ENCODE measurements at places on chromosomes 12 and 14.

DNA sequence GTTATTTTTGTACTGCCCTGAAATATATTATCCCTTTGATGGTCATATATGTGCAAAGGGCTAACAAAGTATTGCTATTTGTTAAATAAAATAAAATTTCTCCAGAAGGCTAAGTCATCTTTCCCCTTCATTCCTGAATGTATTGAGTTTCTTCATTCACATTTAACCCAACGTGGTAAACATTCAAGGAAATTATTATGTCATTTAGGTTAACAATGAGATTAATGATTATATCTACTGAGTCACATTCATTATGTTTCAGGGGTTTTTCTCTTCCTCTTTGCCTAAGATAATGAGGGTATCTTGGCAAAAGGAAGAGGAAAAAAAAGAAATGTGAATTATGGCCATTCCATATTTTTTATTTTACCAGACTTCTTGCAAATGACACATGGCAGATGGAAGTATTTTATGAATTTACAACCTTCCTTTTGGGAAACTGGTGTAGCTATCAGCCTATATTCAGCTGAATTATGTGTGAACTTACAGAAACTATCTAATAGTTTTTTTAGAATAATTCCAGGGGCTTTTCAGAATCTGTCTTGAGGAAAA lies 27.2 kb downstream of the TSPAN8 start:
- no peak for DNase-seq

DNA sequence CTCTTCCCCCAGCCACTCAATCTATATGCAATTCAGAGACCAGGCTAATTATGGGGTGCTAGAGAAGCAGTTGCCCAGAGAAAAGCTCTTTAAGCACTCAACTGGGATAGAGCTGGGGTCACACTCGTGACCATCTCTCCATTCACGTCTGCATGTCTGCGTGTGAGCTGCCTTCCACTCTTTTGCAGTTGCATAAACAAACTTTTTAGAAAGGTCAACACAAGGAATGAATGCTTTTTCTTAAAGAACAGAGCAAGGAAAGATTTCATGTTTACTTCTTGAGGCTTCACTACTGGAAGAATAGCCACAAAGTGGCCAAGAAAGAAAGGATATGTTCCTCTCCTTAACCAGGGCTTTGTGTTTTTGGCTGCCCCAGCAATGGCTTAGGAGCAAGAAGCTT lies 151.1 kb downstream of the SAMD4A start:
- DNase-seq, result no peak

DNA sequence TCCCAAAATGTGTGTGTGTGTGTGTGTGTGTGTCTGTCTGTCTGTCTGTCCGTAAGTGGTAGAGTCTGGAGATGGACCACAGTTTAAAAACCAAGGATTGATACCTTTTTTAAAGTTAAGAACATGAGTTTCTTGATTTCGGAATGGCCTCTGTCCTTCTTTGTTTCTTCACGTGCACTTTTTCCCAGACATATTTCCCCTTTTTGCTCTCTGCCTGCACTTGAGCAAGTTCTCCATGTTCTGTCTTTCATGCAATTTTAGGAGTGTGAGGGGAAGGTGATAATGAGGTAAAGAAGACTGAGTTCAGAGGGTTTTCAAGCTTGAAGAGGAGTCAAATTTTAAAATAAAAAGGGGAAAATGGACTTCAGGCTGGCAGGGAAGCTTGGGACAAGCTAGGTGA lies 12.7 kb downstream of the OLR1 start:
- DNase-seq, result no peak

DNA sequence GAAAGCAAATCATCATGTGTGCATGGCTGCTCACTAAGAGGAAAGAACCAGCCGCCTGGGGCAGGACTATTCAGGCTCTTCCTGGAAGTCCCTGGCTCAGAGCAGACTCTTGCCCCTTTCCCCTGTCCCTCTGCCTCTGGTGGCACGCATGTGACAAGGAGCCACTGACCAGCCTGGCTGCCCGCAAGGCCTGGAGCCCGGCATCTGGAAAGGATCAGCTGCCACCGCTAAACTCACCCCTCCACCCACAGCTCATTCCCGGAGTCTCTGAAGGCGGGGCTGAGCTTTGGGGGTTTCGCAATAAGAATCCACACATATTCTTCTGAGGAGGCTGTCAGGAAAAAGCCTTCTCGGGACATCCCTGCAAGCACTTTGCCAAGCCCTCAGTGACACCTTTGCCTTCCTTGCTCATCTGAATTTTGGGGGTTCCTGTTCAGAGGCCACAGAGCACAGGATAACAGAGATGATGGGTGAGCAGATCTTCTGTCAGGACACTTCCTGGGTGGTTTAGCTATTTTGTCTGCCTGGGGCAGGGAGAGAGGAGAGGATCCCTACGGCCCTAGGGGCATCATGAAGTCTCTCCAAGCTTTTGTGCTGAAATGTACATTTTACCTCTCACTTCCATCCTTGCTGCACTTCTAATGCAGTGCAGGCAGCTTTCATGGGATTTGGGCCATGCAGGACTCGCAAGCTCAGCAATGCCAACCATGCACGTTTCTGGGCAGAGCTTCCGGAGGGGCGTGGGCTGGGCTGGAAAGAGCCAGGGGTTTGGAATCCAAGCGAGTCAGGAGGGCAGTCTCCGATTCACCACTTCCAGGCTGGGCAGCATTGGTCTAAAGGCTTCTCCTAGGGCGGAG lies 124.8 kb upstream of the MAP1LC3B2 start:
- DNase-seq, result no peak

DNA sequence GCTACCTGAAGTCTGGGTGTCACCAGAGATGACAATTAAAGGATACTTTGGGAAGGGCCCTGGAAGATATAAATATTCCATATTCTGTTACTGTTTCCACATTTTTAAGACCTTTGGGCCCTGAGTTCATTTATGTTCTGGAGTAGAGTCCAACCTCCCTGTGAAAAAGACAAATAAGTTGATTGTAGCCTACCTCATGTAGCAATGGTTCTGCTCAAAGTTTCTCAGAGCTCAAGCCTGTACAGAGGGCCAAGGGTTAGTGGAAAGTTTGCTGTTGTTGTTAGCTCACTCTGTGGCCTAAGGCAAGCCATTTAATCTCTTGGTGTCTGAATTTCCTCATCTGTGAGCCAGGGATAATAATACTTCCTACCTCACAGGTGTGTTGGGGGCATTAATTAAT lies 284.7 kb upstream of the DDHD1 start:
- no peak for DNase-seq

DNA sequence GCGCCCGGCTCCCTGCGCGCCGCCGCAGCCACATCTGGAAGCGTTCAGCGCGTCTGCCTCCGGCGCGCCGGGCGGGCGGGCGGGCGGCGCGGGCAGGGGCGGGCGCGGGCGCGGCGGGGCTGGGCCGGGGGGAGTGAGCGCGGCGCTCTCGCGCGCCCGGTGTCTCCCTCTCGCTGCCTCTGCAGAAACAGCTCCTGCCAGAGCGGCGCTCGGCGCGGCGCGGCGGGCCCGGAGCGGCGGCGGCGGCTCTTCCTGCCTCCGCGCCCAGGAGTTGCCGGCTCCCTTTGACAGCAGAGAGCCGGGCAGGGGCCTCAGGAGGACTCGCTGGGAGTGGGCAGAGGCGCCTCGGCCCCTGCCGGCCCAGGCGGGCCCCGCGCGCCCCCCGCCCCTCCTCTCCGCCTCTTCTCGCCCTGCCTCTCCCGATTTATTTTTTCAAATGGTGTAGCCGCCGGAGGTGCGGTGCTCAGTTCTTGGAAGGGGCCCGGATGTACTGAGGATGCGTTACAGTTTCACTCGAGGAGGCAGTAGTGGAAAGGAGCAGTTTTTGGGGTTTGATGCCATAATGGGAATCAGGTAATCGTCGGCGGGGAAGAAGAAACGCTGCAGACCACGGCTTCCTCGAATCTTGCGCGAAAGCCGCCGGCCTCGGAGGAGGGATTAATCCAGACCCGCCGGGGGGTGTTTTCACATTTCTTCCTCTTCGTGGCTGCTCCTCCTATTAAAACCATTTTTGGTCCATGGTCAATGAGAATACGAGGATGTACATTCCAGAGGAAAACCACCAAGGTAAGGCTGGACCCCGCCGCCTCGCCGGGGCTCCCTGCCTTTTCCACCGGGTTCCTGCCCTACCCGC lies at the start of gene CACNA1C:
CACNA1C (plus strand) TSS at position 162 of the 853 bp plus-strand sequence; CDS start at position 738, 576 bp downstream.
- DNase-seq, result peak; percentile 51

DNA sequence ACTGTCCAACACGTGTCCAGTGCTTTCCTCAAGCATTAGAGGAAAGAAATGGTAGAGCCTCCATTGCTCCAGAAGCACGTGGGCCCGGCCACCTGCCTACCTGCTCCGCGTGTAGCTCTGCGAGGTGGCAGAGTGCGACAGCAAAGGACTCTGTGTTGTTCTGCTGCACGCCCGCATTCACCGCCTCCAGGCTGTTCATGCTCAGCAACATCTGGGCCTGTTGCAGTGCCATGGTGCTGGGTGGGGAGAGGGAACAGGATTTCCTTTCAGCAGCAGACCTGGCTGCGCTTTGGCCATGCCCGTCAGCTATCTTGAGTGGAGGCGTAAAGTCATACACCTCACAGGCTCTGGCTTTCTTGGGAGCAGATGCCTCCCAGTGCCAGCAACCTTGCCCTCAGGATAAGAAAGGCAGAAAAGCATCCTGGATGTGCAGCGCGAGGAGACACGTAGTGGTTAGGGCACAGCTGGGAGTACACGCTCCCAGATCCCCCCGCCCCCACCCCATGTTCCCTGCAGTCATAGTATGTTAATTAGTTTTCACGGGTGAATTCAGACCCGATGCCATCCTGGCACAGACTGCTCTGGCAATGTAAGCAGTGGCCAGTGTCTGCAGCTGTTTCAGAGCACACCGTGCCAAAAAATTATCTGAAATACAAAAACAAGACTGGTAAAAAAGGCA lies 25.1 kb downstream of the ANAPC5 start:
- no peak for DNase-seq

- no peak for DNase-seq
Measured at GRCh38 chr14:20456971-20457370, 1.9 kb downstream of the APEX1 start.

DNA sequence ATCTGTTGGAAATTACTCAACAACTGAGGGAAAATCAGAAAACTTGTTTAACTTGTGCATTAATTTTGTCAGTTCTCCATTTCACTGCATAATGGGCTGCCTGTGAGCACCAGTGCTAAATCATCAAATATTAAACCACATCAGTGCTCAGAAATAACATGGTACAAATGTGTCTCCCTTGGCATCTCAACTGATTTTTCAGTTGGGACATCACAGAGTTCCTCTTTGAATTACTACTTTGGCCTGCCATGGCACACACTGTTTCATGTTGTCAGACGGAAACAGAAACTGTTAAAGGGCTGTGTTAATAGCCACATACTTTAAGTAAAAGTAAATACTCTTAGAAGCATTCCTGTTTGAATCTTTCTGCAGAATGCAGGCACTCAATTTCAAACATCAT lies 42.1 kb upstream of the STRN3 start:
- peak; percentile 22 for DNase-seq

GRCh38 chr12:25935355-25936144 lies 22.9 kb upstream of the RASSF8 start:
- DNase-seq, result no peak

DNA sequence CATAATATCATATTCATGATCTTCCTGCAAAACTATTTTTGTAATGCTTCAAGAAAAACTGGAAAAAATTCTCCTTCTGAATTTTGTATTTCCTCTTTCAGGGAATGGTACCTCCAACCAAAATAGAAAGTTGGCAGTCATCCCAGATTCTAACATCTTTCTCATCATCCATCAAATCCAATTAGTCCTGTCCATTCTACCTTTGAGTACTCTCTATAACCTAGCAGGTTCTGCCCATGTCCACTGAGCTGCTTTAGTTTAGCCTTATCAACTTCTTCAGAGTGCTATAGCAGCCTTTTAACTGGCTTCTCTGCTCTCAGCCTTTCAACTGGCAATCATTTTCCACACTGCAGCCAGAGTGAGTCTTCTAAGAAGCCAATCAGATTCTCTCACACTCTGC lies 236.2 kb downstream of the AKAP6 start:
- no peak for DNase-seq

- DNase-seq, result no peak
Measured at GRCh38 chr12:34338751-34339150, 316.5 kb downstream of the ALG10 start.

GRCh38 chr12:128672893-128673292 lies 150.9 kb downstream of the SLC15A4 start:
- no peak for DNase-seq

- DNase-seq, result no peak
Measured at GRCh38 chr12:49552014-49552413, 13.2 kb downstream of the KCNH3 start.

DNA sequence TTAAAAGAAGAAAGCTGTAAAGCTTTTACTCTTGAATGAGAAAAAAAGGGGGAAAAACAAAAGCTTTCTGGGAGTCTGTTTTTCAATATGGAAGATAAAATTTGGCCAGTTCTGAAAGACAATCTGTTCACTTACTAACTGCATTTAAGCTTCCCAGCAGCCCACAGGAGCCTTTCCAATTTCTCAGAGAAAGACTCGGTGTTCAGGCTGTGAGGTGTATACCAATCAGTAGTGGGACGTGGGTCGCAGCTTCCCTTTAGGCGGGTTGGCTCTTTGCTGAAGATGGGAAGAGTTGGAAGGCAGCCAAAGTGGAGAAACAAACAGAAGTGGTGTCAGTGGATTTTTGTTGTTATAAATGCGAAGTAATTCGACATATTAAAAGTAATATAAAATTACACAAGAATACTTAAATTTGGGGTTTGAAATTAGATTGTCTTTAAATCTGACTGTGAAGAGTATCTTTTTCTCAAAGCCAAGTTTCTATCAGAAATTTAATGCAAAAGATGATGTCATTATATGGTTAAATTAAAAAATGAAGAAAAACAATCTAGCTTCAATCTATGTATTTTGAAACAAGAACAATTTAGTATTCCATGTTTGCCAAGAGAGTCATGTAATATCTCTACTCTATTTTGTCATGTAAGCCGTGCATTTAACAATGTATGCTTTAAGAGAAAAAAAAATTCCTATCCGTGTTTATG lies 590.2 kb upstream of the ATXN7L3B start:
- DNase-seq, result no peak

- no peak for DNase-seq
Measured at GRCh38 chr14:58808828-58809227, 171.1 kb downstream of the DACT1 start.

GRCh38 chr12:113788020-113788856 lies 177.9 kb downstream of the RBM19 start:
- no peak for DNase-seq

DNA sequence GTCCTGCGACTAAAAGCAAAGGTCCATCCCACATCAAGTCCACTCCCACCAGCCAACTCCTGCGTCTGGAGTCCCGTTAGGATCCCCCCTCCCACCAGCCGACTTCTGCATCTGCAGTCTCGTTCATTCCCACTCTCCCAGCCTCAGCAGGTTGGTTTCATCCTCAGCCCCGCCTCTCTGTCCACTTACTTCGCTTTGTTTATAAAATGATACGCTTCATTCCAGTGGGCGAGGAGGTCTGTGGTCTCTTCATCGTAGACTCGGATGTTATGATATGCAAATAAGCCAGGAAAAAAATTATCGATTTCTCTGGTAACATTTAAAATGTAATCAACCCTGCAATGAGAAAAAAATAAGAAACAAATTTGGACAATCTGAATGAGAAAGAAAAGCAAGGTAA lies 56.8 kb downstream of the SSH1 start:
- no peak for DNase-seq

- no peak for DNase-seq
Measured at GRCh38 chr12:93704122-93704521, 26.9 kb downstream of the CRADD start.

- no peak for DNase-seq
Measured at GRCh38 chr12:109479761-109480160, 2.3 kb downstream of the UBE3B start.

- DNase-seq, result no peak
Measured at GRCh38 chr14:37594238-37594970, 645 bp downstream of the FOXA1 start.

GRCh38 chr12:116853507-116853906 lies 27.7 kb downstream of the HRK start:
- no peak for DNase-seq

All from GM19239 (cell line).